NCI-H524 (cell line): ENCODE measurements at places on chromosomes 2 and 18.

DNA sequence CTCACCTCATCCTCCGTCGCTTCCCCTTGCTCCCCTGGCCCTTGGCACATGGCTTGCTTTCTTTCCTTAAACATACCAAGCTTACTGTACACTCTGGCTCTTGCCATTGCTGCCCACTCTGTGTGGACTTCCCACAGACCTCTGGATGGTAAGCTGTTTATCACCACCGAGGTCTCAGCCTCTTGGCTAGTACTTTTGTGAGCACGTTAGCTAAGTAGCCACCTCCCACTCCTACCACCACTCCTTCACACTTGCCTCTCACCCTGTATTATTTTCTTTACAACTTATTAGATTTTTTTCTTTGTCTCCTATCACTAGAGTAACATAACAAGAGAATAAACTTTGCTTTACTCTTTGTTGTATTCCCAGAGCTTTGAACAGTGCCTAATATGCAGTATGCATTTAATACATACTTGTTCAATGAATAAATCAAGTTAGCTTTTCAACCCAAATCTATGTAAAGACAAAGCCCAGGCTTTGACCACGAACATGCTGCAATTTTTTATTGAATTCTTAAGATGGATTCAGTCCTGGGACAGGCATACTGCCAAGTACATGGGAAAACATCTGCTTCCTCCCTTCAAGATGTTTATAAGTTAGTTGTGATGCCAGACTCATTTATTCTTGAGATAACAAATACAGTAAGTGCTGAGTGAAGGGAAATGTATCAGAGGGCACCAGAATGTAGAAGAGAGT is 25.0 kb upstream of the MSGN1 start:
- peak; percentile 73 for DNase-seq

DNA sequence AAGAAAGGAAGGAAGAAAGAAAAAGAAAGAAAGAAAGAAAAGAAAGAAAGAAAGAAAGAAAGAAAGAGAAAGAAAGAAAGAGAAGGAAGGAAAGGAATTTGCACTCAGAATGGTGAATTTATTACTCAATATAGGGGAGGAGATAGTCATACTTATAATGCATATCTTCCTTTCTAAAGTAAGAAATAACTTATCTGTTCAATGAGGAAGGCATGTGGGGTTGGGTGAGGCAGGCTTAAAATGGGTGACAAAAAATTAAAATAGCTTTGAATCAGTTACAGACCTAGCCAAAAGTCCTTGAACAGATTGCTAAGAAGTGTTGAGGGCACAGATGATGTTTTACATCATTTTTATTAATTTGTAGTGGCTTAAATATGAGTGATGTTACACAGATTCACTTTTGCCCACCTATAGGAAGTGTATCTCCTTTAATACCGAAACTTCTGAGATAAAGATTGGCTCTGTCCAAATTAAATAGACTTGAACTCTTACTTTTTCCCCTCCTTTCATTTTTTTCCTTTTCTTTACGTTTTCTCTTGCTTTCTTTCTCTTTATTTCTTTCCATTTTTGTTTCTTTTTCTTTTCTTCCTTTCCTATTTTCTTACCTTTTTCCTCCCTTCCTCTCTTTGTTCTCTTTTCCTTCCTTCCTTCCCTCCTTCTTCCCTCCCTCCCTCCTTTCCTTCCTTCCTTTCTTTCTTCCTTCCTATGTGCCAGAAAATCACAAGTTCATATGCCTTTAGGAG is 14.8 kb upstream of the DSC2 start:
- no peak for DNase-seq

GRCh38 chr2:138893746-138894145 is 113.6 kb upstream of the NXPH2 start:
- no peak for DNase-seq

DNA sequence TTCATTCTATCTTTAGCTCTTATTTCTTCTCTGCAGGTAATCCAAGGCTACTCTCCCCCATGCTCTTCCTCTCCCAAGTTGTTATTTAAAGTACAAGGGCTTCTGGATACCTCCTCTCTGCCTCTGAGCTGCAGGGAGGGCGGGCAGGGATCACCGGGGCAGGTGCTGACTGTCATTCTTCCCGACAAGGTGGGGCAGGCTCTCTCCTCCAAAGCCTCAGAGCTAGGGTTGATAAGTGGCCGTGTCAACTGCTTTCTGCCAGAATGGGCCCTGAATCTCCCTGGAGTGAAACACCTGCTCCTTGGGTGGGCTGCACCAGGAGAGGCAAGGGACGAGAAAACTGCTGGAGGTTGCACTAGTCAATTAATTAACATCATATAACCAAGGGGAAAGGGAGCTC is 250.3 kb downstream of the SLC4A3 start:
- DNase-seq: no peak

GRCh38 chr2:101262142-101262541 is 9.5 kb downstream of the CNOT11 start:
- no peak for DNase-seq

DNA sequence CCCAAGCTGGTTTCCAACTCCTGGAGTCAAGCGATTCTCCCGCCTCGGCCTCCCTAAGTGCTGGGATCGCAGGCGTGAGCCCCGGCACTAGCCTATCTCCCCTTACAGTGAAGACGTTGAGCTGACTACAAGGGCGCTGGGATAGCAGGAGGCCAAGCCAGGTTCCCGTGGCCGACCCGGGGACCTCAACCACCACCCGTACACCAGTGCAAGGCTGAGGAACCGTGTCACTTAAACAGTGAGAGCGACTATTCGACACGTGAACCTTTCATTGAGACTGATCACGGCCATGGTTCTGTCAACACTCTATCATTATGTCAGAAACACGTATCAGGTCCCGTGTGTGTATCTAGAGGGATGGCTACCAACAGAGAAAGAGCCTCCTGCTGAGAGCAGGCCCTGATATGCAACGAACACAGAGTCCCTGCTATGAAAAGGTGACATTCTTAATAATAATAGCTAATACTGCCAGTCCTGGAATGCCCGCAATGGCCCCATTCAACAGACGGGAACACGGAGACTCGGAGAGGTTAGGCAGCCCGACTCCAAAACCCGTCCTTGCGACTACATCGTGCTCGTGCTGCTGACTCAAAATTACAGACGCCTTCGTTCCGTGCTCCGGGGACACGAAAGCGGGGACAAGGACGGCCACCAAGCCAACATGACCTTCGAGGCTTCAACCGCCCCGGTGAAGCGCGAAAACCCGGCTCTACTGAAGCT is 833 bp downstream of the AFG3L2 start:
- no peak for DNase-seq

DNA sequence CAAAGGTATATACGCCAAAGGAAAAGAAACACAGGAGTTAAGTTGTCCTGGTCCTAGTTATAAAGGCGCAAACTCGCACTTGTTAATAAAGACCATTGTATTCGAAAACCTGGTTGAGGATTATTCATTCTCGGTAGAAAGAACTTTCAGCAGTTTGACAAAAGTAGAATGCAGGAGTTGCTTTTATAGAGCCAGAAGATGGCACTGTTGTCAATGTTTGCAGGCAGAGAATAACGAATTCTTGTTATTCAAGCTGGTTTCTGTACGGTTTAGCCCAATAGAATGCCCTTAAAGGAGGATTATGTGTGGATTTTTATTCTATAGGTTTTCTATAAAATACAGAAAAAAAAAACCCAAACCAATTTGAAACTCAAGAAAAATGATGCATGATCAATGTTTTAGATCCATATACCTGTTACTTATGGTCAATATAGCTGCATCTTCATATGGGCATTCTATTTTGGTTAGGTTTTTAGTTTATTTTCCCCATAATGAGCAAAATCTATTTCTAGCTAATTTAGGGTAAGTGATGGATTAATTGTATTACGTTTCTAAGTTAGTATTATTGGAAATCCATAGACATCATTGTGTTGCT is 510.3 kb downstream of the PLCL1 start:
- peak; percentile 74 for DNase-seq

- DNase-seq: no peak
Observed at GRCh38 chr2:207238831-207239701, 73.3 kb upstream of the KLF7 start.

GRCh38 chr18:41613003-41613609 is 341.9 kb upstream of the PIK3C3 start:
- no peak for DNase-seq

DNA sequence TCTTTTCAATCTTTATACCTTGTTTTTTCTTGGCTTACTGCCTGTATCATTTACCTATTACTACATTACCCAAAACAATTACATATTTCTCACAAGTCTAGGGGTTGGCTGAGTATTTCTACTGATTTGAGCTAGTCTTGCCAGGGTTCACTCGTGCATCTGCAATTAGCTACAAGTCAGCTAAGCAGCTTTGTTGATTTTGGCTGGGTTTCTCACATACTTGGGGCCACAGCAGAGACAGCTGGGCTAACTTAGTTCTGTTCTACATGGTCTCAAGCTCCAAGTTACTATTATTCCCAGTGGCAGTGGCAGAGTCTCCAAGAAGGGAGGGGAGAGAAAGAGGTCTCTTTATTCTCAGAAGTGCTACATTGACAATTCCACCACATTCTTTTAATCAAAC is 54.7 kb upstream of the SP5 start:
- no peak for DNase-seq

GRCh38 chr18:45066886-45067285 is 386.2 kb downstream of the SETBP1 start:
- no peak for DNase-seq

GRCh38 chr18:7048081-7048480 is 69.5 kb downstream of the LAMA1 start:
- no peak for DNase-seq

GRCh38 chr18:21747764-21748693 is 7.4 kb downstream of the MIB1 start:
- DNase-seq: no peak

DNA sequence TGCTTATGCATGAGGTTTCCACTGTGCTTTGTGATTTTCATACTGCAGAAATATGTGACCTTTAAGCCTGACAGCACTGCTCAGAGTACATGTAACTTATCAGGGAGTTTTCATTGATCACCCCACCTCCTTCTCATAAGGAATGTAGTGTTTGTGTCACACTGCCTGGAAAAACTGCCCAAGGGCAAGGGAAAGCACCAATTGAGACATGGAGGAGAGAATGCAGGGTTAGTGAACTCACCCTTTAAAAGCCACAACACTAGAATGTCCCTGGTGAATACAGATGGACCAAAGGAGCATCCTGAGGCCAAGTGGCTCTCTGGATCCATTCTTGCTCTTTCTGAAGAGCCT is 147.2 kb upstream of the SPATS2L start:
- DNase-seq: peak; percentile 73

GRCh38 chr2:186950694-186951093 is 101.7 kb upstream of the ZSWIM2 start:
- no peak for DNase-seq

- DNase-seq: no peak
Observed at GRCh38 chr2:230327418-230328154, 593 bp downstream of the SP140L start.

DNA sequence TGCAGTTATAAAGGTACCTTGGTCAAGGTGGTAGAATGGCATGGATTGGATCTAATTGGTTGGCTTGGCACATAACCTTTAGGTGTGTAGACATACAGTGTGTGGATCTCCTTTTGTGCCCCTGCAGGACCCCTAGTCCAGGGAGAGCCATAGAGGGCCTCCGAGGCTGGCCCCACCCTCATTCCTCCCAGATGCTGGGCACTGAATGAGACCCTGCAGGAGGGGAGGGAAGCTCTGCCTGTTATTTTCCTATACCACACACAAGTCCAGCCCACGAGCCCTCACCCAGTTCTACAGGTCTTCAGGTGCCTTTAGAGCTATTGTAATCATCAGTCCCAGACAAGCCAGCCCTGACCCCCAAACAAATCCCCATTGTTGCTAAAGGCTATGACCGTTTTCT is 58.9 kb downstream of the KCNF1 start:
- no peak for DNase-seq

DNA sequence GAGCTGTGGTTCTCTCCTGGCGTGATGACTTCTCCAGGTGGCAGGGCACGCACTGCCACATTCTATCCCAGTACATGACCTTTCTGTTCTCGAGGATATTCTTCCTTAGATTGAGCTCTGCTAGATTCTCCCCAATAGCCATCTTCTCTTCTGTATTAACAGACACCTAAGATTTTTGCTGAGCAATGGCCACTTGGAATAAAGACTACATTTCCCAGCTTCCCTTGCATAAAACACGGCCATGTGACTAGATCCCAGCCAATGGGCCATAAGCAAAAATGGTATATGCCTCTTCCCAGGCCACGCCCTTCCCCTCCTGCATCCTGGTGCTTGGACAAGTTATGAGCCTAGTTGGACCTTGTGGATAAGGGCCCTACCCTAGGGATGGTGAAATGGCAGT is 82.1 kb downstream of the EIF2AK3 start:
- no peak for DNase-seq

- DNase-seq: no peak
Observed at GRCh38 chr2:104975851-104976250, 62.0 kb upstream of the MRPS9 start.

DNA sequence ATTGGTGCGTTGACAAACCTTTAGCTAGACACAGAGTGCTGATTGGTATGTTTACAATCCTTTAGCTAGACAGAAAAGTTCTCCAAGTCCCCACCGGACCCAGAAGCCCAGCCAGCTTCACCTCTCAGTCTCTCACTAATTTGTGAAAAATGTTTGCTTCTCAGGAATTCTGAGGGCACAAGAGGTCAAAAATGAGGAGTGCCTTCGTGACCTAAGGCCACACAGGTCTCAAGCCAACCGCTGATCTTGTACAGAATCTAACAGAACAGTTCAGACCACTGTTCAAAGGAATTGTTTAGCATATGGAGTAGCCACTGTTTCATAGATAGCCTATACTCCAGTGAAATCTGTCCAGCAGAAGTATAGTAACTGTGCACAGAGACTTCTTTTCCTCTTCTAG is 29.8 kb upstream of the LRRC30 start:
- DNase-seq: no peak

DNA sequence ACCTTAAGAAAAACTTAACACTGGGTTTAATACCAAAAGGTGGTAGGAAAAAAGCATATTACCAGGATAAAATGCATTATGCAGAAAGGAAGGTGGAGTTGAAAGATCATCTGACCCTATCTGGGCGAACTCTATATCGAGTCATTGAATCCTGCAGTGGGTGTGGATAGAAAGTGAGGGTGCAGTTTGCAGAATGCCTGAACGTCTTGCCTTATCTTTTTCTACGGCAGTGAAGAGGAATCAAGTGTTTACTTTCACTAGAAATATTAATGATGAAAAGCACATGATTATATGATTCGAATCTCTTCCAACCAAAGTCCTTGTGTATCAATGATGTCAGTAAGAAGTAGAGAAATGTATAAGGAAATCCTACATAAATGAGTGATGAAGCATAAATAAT is 4.3 kb upstream of the CAVIN2 start:
- no peak for DNase-seq

- peak; percentile 19 for DNase-seq
Observed at GRCh38 chr2:173075781-173076580, at the start of gene MAP3K20. MAP3K20 (plus strand) TSS chr2:173075846; CDS start chr2:173091032, 15,186 bp downstream.

- no peak for DNase-seq
Observed at GRCh38 chr2:121363632-121364420, 78.8 kb upstream of the TFCP2L1 start.

- no peak for DNase-seq
Observed at GRCh38 chr2:157181234-157181633, 76.3 kb upstream of the GALNT5 start.

- no peak for DNase-seq
Observed at GRCh38 chr2:71679491-71679890, 226.1 kb downstream of the DYSF start.

GRCh38 chr2:145064511-145064910 is 544.6 kb upstream of the ZEB2 start:
- no peak for DNase-seq

GRCh38 chr2:98454500-98455235 is 10.0 kb downstream of the INPP4A start:
- no peak for DNase-seq
